ENCODE measurements at places on chromosomes 3 and 15.

DNA sequence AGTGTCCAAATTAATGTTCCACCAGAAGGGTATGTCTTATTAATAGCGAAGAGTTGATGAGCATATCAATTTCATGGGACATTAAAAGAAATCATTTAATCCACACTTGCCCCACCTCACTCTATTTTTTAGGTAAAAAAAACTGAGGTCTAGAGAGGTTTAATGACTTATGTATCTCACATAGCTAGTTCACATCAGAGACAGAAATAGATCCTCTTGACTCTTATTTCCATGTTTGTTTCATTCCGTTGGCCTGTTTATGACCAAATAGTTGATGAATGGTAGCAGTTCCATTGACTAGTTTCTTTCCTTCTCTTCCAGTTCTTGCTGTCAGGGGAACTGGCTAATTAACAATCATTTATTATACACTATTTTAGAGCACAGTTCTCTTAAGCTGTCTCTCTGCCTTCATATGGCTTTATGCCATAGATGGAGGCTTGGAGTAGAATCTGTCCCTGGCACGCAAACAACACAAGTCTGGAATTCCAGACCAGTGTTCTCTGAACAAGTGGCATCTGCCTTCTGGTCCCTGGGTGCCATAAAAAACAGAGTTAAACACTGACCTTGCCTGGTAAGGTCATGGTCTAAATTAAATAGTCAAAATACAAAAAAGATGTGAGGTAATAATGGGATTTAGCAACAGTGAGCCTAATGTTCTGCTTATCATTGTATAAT, 220.0 kb upstream of the CGNL1 start:
- DNase-seq, result peak; percentile 35

DNA sequence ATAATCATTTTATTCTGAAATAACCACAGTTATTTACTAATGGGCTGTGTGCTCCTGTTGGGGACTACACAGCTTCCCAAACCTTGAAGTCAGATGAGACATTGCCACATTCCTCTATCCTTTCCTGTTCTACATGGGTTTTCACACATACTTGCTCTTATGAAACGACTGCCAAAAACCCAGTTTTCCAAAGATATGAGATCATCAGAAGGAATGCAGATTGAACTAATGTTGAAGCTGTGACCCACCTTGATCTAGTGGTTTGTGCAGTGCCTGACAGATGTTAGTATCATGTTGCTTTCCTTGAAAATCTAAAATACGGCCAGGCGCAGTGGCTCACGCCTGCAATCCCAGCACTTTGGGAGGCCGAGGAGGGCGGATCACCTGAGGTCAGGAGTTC, 144.6 kb downstream of the VGLL4 start:
- no peak for DNase-seq

GRCh38 chr15:70092464-70093027, 5.2 kb downstream of the TLE3 start:
- peak; percentile 47 for DNase-seq

DNA sequence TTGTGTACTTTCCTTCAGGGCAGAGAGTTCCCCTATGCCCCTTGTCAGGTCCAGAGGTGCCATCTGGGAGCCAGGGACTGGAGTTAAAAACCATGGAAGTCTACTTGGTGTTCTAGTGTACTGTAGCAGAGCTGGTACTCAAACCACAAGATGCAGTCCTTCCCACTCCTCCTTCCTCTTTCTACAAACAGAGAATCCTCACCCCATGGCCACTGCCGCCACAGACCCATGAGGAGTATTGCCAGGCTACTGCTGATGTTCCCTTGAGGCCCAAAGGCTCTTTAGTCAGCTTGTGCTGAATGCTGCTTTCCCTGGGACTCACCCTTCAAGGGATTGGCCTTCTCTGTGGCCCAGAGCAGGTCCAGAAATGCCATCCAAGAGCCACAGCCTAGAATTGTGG, 229.2 kb upstream of the ZPLD1 start:
- DNase-seq, result no peak

GRCh38 chr3:179608931-179609720, 4.5 kb downstream of the NDUFB5 start:
- DNase-seq, result no peak

DNA sequence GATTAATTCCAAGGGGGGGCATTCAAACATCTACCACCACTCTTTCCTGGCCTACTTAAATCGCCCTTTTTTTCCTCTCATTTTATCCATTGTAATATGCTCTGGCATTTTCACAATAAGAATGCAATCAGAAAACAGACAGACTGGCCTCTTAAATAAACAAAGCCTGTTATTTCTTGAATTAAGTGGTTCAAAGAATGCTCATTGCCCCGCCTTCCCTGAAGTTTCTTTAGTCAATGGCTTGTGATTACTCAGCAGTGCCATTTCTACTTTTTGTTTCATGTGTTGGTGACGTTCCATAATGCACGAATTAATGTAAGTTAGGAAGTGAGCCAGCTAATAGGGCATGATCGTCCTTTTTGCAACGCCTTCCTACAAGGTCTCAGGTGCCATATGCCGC, 68.0 kb downstream of the FBN1 start:
- no peak for DNase-seq

GRCh38 chr3:148866261-148866660, 1.2 kb downstream of the CPA3 start:
- DNase-seq, result no peak

All from NCI-H1092 treated with DMSO at 0.1 percent for 48 hours (cell line).